GM04504 (cell line): ENCODE measurements at places on chromosomes 2 and 18.
A peak's percentile ranks its signal among the peaks of the same experiment; 100 is the strongest.

DNA sequence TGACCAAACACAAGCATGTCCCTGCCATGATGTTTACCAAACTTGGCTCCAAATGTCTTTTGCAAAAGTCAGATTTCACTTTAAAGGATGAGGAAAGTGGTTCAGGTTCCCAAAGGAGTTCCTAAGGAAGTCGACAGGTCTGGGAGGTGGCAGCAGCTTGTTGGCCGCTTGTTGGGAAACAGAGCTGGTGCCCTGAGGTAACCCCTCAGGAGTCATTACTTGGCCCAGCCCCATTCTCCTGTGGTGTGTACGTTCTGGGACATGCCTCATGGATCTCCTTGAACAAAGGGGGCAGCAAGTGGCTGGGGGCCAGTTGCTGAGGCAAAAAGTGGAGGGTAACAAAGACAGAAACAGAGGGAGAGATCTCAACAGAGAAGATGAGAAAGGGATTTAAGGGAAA lies 10.9 kb downstream of the TMBIM1 start:
- no peak for DNase-seq

DNA sequence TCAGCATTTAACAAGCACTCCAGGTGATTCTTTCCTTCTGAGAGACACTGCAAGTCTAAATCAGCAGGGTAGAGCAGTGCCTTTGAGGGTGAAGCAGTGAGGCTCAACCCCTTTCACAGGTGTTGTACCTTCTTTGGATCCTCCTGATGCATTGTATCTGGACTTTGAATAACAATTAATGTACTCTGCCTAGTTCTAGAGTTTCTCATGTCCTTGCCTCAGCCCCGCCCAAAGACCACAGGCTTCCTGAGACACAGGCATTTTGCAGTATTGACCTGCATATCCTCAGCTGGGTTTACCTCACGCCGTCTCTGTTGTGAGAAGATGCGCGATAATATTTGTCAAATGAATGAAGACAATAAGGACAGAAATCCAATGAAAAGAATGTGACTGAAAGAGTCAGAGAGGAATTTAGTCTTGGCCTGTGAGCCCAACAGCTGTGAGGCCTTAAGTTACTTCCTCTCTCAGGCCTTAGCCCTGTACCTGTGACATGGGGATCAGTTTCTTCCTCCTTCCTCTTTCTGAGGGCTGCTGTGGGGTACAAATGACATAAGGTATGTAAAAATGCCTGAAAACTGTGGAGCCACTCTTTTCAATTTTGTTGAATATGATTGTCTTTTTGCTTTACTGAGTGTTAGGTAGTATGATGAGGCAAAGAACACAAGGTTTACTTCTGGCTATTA lies 43.7 kb downstream of the WIPF1 start:
- no peak for DNase-seq

GRCh38 chr2:40489678-40489960 lies 37.7 kb upstream of the SLC8A1 start:
- DNase-seq: no peak

DNA sequence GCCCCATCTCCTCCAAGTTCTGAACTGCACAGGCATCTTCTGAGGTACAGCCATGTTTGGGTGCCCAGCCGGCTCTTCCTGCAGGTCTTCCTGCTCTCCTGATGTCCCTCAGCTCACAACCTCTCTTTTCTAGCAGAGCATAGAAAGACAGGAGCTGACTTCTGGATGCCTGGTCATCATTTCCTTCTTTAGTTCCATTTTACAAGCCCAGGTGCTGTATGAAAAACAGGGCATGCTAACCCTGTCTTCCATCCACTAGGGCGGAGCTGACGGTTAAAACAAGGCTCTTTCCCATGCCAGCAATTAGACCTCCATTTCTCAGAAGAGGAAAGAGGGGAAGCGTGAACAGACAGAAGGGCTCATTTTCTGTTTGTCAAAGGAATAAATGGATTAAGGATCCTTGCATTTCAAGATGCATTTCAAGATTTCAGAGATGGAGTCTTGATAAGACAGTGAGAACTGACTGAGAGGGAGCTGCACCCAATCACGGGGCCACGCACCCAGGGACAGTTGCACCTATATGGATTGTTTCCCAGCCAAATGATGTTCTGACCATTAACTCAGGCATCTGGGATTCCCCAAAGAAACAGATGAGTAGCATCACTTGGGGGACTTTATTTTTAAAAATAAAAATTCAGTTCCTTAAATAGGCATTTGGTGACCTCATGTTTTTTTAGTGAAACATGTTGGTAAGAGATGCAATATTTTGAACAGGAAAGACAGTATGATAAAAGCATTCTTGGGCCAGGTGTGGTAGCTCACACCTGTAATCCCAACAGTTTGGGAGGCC lies 45.8 kb upstream of the EML6 start:
- DNase-seq: no peak

GRCh38 chr2:193446967-193447366 lies 1252.2 kb upstream of the TMEFF2 start:
- no peak for DNase-seq

DNA sequence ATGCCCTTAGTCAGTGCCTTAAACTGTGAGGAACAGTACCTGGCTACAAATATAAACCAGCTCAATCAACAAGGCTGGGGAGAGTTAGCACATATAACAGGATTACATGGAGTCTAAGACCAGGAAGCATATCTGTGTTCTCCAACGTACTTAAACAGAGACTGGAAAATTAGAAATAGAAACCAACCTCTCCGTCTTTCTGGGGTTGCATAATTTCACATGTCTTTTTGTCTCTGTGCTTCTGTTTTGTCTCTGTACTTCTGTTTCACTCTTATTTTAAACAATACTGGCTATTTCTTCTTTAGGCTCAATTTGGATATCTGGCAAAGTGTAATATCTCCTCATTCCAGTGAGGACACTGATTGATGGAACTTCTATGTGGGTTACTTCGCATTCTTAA lies 749.0 kb upstream of the ZEB2 start:
- DNase-seq: no peak

DNA sequence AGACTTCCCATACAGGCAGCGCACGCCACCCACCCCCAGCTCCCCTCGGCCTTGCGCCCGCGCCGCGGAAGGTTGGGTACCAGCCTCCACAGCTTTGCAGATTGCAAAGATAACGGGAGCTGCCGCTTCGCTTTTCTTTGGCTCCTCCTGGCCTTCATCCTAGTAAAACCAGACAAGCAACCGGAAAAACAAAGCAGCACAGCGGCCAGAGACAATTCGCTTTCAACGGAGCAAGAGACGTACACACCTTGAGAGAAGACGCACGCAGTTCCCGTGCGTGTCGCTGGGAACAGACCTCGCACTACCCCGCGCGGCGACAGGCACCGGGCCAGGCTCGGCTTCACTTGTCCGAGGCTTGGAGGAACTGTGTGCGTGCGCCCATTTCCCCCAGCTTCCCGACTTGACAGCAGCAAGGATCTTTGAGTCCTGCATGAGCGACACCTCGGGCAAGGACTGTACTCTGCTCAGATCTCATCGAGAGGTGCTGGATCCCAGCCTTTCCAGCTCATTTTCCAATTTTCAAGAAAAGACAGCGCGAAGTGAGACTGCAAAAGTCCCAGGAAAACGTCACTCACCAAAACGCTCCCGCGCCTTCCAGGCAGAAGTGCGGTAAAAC lies 964 bp downstream of the ZBTB7C start:
- no peak for DNase-seq

- no peak for DNase-seq
Observed at GRCh38 chr2:17543131-17543660, 2.7 kb downstream of the VSNL1 start.

GRCh38 chr2:44055229-44055628 lies 59.4 kb upstream of the LRPPRC start:
- no peak for DNase-seq

- DNase-seq: no peak
Observed at GRCh38 chr2:137039482-137040152, 274.3 kb downstream of the THSD7B start.

GRCh38 chr18:38450876-38451275 lies 885.3 kb upstream of the CELF4 start:
- DNase-seq: no peak

DNA sequence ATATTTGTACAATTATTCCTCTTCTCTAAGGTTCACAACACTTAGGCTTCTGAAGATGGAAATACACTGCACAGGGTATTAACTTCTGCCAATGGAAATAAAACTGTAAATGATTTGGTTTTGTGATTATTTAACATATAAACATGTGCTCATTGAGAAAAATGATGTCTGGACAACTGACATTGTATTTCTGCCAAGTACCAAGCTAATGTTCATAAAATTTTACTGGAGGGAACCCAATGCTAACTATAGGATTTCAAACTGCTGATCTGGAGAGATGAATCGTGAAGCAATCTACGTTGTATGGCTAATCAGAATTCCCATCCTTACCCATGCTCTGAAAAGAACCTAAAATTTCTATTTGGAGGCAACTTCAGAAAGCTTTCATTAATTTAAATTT lies 279.7 kb downstream of the NRXN1 start:
- DNase-seq: no peak

DNA sequence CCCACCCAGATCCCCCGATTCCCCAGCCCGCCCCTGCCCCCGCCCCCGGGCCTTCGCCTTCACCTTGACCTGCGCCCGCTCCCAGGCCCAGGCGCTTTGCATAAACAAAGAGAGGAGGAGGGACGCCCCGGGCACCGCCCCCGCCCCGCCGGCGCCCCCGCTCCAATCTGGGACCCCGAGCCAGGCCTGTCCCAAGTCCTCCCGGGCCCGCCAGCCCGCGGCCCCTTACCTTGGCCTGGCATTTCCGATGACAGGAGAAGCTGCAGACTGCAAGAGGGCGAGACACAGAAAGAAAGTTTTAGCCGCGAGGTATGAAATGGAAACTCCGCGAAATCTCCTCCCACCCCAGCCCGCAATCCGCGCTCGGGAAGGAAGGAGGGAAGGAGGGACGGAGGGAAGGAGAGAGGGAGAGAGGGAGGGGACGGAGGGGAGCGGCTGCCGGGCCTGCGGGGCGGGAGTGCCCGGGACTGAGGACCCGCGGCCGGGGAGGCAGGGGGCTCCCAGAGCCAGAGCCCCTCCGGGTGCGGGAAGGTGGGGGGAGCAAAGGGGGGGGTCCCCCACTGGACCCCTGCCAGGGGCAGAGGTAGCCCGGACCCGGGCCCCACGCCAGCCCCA lies 24.2 kb downstream of the TNS1 start:
- DNase-seq: no peak

DNA sequence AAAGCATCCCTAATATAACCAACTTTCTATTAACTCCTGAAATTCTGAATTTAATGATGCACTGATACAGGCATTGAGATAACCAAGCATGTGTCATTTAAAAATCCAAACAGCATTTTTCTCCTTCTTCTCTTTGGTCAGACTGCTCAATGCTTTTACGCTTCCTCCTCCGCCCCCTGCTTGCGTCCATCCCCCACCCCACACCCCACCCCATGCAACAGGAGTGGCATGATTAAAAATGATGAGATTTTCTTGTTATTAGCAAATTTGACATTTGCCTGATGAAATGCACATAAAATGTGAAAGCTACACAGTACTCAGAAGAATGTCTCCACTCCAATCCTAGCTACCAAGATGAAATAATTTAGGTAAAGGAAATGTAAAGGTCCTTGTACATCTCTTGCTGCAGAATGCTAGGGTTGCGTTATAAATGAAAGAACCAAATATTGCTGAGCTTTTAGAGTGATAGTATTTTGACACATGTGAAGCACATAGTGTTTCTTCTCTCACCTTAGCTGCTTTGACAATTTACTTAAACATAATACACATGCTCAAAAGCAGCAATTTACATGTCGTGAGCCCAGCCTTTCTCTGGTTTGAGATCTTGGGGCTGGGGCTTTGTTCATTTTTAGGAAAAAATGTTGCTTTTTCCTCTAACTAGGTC lies 263.8 kb downstream of the MEIS1 start:
- DNase-seq: no peak

GRCh38 chr2:50392185-50392584 lies 639.7 kb downstream of the NRXN1 start:
- no peak for DNase-seq

DNA sequence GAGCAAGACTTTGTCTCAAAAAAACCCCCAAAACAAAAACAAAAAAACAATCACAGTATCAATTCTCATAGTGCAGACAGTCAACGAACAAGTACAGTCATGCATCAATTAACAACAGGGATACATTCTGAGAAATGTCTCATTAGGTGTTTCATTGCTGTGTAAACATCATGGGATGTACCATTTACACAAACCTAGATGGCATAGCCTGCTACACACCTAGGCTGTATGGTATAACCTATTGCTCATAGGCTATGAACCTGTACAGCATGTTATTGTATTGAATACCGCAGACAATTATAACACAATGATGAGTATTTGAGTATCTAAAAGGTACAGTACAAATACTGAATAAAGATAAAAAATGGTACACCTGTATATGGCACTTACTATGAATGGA lies 67.8 kb upstream of the LMAN1 start:
- DNase-seq: no peak

- DNase-seq: no peak
Observed at GRCh38 chr2:13289310-13289709, 572.6 kb downstream of the TRIB2 start.

DNA sequence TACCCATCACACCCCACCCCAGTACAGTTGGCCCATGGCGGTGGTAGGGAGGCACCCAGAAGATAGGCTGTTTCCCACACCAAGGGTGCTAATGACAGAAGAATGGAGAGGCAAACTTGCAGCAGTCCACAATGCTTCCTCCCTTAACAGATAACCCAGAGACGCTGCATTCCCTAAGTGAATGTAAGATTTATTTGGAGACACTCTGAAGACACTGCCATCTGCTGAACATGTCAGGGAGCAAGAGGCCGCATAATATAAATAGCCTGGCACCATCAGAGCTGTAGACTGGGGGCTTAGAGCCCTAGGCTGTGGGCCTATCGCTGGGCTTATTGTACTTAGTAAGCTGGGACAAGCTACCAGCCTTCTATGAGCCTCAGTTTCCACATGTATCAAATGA lies 2.2 kb upstream of the IWS1 start:
- no peak for DNase-seq

DNA sequence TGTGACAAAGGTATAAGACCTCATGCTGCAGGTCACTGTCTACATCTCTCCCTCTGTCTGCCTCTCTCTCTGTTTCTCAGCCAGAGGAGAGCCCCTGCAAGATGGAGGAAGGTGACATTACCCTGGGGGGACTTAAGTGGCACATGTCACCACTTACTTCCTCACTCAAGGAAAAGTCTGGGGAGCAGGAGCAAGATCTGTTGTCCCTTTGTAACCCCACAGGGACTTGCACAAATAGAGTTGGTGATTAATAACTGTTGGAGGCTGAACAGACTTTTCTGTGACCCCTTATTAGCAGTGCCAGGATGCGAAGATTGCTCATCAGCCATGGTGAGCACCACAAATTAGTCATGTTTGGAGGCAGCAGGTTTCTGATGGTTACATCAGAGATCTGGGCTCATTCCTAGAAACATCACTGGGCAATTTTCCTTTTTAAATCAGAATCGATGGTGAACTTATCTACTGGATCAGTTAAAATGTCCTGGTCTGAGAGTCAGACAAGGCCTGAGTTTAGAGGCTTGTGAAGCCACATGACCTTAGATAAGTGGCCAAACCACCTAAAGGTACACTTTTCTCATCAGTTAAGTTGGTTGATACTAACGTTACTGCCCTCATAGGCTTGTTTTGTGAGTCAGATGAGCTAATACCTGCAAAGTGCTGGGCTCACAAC lies 81.2 kb upstream of the LTBP1 start:
- DNase-seq: peak; percentile 86

- DNase-seq: no peak
Observed at GRCh38 chr2:54575379-54575888, 119.3 kb downstream of the SPTBN1 start.
